ENCODE measurements at places on chromosomes 2 and 18.

- DNase-seq: no peak
These were observed 3.9 kb downstream of the KCNG2 start for GRCh38 chr18:79801641-79802040.

DNA sequence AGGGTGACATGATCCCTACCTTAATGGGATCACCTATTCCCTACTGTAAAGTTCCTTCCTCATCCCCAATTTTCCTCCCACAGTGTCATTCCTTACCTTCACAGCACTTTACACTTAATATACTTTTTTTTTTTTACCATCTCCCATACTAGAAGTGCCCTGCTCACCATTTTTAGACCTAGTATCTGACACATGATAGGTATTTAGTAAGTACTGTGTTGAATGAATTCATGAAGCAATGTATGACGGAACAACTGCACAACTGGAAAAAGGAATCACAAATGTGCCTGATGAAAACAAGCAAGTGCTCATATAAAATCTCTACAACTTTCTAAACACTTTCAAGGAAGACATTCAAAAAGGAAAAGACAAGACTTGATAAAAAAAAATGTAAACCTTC, 77.0 kb upstream of the ST8SIA5 start:
- DNase-seq: no peak

DNA sequence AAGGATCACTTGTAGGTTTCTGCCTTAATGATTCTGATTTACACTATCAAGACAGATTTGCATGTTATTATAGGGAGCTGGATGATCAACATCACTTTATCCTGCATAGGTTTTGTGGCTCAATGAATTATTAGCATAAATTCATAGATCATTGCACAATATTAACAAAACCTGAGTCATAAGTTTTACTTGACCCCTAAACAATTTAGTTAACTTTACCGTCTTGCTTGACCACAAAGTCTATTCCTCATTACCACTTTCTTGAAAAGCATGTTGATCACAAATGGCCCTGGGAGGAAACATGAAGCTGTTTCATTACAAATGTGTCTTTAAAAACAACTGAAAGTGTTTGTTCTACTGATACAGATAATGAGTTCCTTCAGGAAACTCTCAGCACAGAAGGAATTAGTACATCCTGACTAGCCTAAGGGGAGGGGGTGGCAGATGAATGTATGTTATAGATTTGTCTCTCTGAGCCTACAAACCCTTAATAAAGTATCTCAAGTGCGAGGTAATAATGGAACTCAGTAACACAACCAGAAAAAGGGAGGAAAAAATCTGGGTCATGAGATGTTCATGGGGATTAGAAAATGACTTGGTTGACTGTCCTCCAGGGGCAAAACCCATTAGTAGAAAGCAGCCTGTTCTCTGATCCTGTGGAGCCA, 303.4 kb downstream of the PIK3C3 start:
- DNase-seq: no peak

- no peak for DNase-seq
These were observed 186.5 kb upstream of the HS6ST1 start for GRCh38 chr2:128505150-128505490.

GRCh38 chr2:230335461-230335863, 8.5 kb downstream of the SP140L start:
- DNase-seq: no peak

DNA sequence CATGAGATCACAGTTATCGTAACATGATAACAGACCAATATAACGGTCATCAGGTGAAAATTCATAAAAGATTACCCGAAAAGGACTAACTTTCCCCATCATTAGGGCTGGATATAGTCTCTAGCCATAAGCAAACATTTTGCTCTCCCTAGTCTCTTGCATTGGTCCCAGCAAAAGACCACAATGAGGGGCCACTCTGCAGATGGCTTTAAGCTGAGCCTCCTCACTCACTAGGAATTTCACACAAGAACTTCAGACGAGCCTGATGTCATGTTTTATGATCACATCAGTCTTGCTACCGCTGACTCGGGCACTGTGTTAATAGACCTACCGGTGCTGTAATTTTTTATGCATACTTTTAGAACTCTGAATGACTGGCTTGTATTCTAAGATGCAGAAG, 35.2 kb downstream of the STK17B start:
- DNase-seq: no peak

GRCh38 chr2:124112966-124113365, 87.9 kb downstream of the CNTNAP5 start:
- no peak for DNase-seq
